ENCODE measurements at places on chromosomes 7 and 10.

- no peak for DNase-seq
These were observed 57.6 kb downstream of the LRGUK start for GRCh38 chr7:134184767-134185166.

- DNase-seq, result no peak
These were observed 163.2 kb downstream of the JAZF1 start for GRCh38 chr7:28017372-28017771.

- DNase-seq, result no peak
These were observed 175.0 kb downstream of the CFTR start for GRCh38 chr7:117654780-117655179.

- DNase-seq, result no peak
These were observed 40.6 kb downstream of the NOD1 start for GRCh38 chr7:30437823-30438574.

DNA sequence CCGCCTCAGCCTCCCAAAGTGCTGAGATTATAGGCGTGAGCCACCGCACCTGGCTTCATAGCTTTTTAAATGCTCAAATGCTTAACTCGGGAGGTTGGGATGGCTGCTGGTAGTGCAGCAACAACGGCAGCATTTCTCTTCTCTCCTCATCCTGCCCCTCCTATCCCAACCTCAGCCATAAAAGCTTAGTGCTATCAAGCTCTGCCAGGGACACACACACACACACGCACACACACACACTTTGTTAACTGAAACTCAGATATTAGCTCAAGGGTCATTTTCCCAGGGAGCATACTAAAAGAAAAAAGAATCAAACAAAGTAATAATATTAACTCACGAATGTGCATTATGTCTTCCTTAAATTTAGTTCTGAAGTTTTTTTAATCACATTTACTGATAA is 63.0 kb upstream of the HPS1 start:
- no peak for DNase-seq

DNA sequence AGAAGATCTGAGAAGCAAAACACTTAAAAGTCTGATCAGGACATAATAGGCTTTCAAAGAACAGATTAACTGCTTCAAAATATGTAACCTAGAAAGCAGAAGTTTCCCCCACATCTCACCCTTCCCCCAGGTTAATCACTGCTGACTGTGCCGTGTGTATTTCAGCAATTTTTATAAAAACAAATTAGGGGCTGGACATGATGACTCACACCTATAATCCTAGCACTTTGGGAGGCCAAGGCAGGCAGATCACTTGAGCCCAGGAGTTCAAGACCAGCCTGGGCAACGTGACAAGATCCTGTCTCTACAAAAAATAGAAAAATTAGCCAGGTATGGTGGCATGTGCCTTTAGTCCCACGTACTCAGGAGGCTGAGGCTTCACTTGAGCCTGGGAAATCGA is 67.6 kb upstream of the GATA3 start:
- no peak for DNase-seq
